Stimulated activated CD8-positive, alpha-beta memory T cell treated with anti-CD3 and anti-CD28 coated beads, Interleukin-7, amount 100 ng/mL, for 4 hours (primary cell): ENCODE measurements at places on chromosomes 5 and 9.

GRCh38 chr5:130323804-130324454 lies 419.7 kb downstream of the CHSY3 start:
- DNase-seq, result no peak

DNA sequence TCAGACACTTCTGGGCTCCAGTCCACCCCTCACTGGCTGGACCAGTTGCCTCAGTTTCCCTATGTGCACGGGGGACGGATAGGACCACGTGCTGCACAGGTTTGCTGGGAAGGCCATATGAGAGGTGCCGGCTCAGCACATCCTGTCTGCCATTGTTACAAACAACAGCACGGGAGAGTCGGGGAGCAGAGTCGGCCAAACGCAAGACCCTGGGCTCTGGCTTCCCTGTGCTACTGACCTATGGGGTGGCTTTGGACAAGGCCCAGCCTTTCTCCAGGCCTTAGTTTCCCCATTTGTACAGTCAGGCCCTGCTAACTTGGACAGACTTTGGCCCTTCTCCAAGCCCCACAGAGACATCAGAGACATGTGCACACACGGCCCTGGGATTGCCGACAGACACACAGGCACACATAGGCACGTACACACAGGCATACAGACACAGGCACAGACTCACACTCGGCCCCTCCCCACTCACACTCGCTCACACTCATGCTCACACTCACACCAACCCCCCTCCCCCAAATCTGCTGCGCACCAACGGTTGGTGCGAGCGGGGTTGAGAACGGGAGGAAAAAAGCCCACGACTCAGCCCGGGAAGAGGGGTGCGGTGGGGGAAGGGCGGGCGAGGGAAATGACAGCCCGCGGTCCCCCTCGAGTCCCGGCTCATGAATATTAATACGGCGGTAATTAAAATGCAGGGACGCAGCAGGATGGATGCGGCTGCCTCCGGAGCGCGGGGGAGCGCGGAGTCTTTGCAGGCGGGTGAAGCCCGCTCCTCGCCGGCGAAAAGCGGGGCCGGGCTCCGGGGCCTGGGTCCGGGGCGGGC lies 133.0 kb downstream of the C9orf50 start:
- no peak for DNase-seq

- DNase-seq, result no peak
These were observed 2.9 kb upstream of the MYOZ3 start for GRCh38 chr5:150658121-150658520.

GRCh38 chr9:35294556-35294955 lies 132.7 kb downstream of the UNC13B start:
- DNase-seq, result no peak

- DNase-seq, result no peak
These were observed 3.6 kb downstream of the RNF130 start for GRCh38 chr5:180067986-180068385.

DNA sequence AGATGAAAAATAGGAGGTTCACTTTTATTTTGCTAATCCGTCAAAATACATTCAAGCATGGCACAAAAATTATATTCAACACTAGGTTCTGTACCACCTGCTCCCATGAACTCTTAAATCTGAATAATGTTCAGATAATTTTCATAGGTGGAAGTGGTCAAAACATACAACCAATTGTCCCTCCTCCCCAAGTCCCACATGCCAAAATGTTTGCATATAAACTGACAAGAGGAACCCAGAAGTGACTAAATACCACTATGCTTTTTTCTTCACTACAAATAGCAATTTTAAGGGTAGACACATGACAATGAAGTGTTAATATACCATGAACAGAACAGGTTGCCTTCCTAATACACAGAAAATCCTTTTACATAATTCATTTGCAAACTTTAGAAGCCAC lies 3.7 kb downstream of the HNRNPA0 start:
- no peak for DNase-seq

DNA sequence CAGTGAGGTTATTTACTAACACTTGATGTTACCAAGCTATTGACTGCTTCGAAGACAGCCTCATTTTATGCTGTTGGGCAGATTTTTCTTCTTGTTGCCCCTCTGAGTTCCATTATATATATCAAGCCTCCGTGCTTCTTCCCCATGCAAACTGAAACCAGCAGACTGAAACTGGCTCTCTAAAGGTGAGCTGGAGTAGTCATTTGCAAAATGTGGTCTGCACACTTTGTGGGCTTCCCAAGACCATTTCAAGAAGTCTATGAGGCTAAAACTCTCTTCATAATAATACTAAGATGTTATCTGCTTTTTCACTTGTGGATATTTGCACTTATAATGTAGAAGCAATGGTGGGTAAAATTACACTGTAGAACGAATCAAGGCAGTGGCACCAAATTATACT lies 13.9 kb downstream of the SLC36A1 start:
- no peak for DNase-seq

DNA sequence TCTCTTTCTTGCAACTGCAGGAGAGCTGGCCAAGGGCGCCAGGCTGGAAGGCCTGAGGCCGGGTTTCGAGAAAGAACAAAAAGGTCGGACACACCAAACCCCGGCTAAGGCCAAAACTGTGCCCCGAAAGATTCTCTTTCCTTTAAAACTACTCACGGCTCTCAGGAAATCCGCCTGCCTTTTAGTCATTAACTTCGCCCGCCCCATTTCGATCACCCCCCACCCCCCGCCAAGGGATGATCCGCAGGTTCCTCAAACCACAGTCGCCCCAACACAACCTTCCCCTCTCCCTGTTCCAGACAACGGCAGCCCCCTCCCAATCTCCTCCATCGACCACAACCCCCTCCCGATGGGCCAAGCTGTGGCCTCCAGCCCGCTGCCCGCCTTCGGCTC lies 536 bp downstream of the FEM1C start:
- DNase-seq, result peak; percentile 9

DNA sequence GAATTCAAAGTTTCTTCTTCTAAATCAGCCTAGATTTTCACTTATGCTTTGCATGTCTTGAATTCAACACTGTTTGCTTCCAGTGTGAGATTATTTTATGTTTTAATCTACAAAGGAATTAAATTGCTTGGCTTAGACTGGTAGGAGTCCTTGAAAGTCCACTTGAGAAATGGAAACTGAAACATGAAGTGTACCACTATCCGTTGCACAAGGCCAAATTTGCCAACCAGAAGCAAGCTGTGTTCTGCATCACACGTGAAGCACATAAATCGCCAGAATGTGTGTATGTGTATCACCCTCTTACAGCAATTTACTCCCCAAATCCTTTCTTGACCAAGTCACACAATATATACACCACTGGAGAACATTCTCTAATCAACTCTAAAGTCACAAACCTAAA lies 10.3 kb downstream of the SEMA6A start:
- DNase-seq, result no peak
